IPS DF 6.9 (cell line): ENCODE measurements at places on chromosomes 5 and 9.

GRCh38 chr5:1235379-1235778, 10.2 kb downstream of the SLC6A18 start:
- H3K4me3 ChIP-seq: no peak overlapping the region
- H3K36me3 ChIP-seq: peaks cover 2% of the 10 kb centered on the region; the same call in 1 of the 2 replicates
- H3K27me3 ChIP-seq: no peaks in the 10 kb centered on the region
- DNase-seq: no peak
- no peaks in the 10 kb centered on the region; the same call in 1 of the 2 replicates for H3K4me1 ChIP-seq
- no peak overlapping the region for H3K27ac ChIP-seq

- H3K27me3 ChIP-seq: peaks cover 1% of the 10 kb centered on the region; the same call in 1 of the 2 replicates
- H3K4me3 ChIP-seq: no peak overlapping the region
- no peak overlapping the region for H3K27ac ChIP-seq
- no peak for DNase-seq
- no peaks in the 10 kb centered on the region for H3K36me3 ChIP-seq
These were observed 38.0 kb upstream of the CCDC152 start for GRCh38 chr5:42718591-42718990.

- H3K27me3 ChIP-seq: no peaks in the 10 kb centered on the region
- no peak overlapping the region for H3K27ac ChIP-seq
- no peak overlapping the region for H3K4me3 ChIP-seq
- DNase-seq: no peak
- peaks cover 6% of the 10 kb centered on the region for H3K4me1 ChIP-seq
- peaks cover 26% of the 10 kb centered on the region for H3K36me3 ChIP-seq
These were observed 4.0 kb downstream of the LTC4S start for GRCh38 chr5:179797741-179798140.

DNA sequence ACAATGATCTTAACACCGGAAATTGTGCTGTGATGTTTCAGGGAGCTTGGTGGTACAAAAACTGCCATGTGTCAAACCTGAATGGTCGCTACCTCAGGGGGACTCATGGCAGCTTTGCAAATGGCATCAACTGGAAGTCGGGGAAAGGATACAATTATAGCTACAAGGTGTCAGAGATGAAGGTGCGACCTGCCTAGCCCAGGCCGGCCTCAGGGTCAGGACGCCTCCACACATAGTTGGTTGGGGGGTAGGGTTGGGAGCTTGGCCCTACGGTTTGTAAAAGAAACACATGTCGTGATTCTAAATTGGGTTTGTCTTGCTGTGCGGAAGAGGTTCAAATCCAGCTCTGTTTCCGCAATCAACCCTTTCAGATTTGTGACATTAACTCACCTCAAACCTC, 6.6 kb downstream of the FCN2 start:
- DNase-seq: no peak
- no peaks in the 10 kb centered on the region; the same call in 1 of the 2 replicates for H3K36me3 ChIP-seq
- H3K4me3 ChIP-seq: no peak overlapping the region

GRCh38 chr9:136160381-136160841, 41.7 kb upstream of the TMEM250 start:
- no peaks in the 10 kb centered on the region for H3K27me3 ChIP-seq
- H3K36me3 ChIP-seq: no peaks in the 10 kb centered on the region
- no peak overlapping the region for H3K4me3 ChIP-seq
- DNase-seq: no peak
- H3K4me1 ChIP-seq: no peaks in the 10 kb centered on the region

GRCh38 chr9:89442981-89443814, 54.7 kb downstream of the SEMA4D start:
- H3K36me3 ChIP-seq: no peaks in the 10 kb centered on the region; the same call in 1 of the 2 replicates
- DNase-seq: no peak
- H3K4me3 ChIP-seq: no peak overlapping the region
- H3K4me1 ChIP-seq: peaks cover 20% of the 10 kb centered on the region
- no peaks in the 10 kb centered on the region for H3K27me3 ChIP-seq

GRCh38 chr9:133855371-133855770, 117.2 kb upstream of the SARDH start:
- H3K27me3 ChIP-seq: no peaks in the 10 kb centered on the region
- no peaks in the 10 kb centered on the region for H3K36me3 ChIP-seq
- H3K4me3 ChIP-seq: no peak overlapping the region
- DNase-seq: no peak
- H3K4me1 ChIP-seq: 0 out of 2 replicates have a peak, but pooled peaks cover 2% of the 10 kb centered on the region

GRCh38 chr9:112571624-112572355, 85.2 kb downstream of the KIAA1958 start:
- 0 out of 2 replicates have a peak, but pooled peaks cover 3% of the 10 kb centered on the region for H3K36me3 ChIP-seq
- DNase-seq: no peak
- H3K4me1 ChIP-seq: no peaks in the 10 kb centered on the region
- H3K4me3 ChIP-seq: no peak overlapping the region

- H3K27me3 ChIP-seq: peaks cover 2% of the 10 kb centered on the region; the same call in 1 of the 2 replicates
- no peak overlapping the region for H3K27ac ChIP-seq
- H3K4me1 ChIP-seq: peaks cover 1% of the 10 kb centered on the region; the same call in 1 of the 2 replicates
- no peaks in the 10 kb centered on the region for H3K36me3 ChIP-seq
- H3K4me3 ChIP-seq: no peak overlapping the region
These were observed 37.8 kb downstream of the EBF1 start for GRCh38 chr5:159061834-159062474.

DNA sequence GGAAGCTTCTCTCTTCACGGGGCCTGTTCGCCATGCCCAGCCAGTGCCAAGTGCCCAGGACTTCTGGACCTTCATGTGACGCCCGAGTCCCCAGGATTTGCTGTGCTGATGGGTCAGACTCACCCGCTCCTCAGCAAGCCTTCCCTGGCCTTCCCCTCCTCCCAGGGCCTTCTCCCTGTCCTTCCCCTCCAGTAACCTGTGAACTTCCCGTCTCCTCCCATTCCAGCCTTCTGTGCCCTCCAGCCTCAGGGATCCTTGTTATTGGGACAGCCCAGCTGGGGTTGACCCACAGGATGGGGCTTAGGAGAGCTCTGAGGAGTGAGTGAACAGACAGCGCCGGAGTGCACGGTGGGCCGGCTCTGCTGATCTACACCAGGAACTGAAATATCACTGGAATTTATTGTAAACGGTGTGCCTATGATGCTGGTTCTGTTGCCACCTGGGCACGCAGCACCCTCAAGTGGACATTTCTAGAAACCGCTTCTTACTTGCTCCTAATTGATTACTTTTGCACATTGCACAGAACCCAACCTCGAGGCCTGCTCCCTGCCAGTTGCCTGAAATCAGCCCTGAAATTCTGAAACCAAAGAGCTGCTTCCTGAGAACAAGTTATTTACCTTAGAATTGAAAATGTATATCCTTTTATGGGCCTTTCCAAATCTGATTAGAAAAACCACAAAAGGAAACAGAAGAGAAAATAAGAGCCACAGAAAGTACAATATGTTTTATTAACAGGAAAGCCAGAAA, 1.5 kb downstream of the SPAAR start:
- DNase-seq: no peak
- H3K27me3 ChIP-seq: no peaks in the 10 kb centered on the region
- no peaks in the 10 kb centered on the region for H3K36me3 ChIP-seq
- no peak overlapping the region for H3K27ac ChIP-seq
- peaks cover 13% of the 10 kb centered on the region for H3K4me1 ChIP-seq
- H3K4me3 ChIP-seq: no peak overlapping the region

DNA sequence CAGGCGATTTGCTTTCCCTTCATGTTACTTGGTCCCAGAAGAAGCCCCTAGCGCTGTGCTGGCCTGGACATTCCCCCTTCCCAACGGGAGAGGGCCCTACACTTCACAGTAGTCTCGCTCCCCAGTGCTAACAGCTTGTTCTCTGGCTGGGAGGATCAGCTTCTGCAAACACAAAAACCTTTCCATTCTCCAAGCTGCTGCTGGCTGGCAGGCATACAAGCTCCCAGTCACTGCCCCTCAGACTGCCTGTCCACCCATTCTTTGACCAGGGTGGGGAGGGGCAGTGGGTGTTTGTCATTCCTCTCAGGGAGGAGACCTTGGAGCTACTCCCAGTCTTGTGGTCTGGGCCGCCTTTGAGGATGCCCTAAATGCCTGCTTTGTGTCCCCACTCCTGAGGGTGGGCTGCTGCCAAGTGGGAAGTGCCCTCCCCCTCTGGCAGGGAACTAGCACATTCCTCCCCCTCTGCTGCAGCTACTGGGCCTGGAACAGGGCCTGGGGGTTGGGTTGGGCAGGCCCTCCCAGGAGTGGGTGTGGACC, 20.8 kb downstream of the ENHO start:
- no peak overlapping the region for H3K27ac ChIP-seq
- H3K36me3 ChIP-seq: no peaks in the 10 kb centered on the region
- H3K27me3 ChIP-seq: no peaks in the 10 kb centered on the region
- DNase-seq: no peak

GRCh38 chr9:116543731-116544400, 143.2 kb upstream of the TRIM32 start:
- no peak for DNase-seq
- H3K4me1 ChIP-seq: 0 out of 2 replicates have a peak, but pooled peaks cover 2% of the 10 kb centered on the region
- H3K4me3 ChIP-seq: no peak overlapping the region
- H3K36me3 ChIP-seq: no peaks in the 10 kb centered on the region

GRCh38 chr5:168892618-168893186, 313.5 kb upstream of the PANK3 start:
- no peak for DNase-seq
- H3K4me3 ChIP-seq: no peak overlapping the region
- no peaks in the 10 kb centered on the region for H3K4me1 ChIP-seq
- no peaks in the 10 kb centered on the region for H3K36me3 ChIP-seq
- no peak overlapping the region for H3K27ac ChIP-seq

DNA sequence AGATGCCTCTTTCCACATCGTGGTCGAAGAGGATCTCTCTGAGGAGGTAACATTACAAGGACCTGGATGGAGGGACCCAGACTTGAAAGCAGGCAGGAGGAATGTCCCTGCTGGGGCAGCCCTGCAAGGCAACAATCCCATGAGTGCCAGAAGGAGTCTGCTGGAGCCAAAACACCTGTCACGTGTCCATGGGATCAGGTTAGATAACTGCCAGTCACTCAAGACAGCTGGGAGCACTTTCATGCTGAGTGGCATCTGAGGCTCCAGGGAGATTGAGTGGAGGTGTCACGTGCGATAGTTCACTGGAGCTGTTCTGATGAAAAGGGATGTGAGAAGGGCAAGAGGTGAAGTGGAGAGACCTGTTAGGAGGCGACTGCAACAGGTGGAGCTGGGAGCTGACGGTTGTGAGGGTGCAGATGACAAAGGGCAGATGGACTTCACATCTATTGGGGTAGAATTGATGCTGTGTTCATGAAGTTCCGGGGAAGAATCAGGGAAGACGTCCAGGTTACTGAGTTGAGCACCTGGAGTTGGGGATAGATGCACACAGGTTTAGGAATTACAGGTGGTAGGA, 68.4 kb downstream of the ICE1 start:
- no peak overlapping the region for H3K27ac ChIP-seq
- no peaks in the 10 kb centered on the region for H3K36me3 ChIP-seq
- no peaks in the 10 kb centered on the region for H3K27me3 ChIP-seq
- DNase-seq: no peak

GRCh38 chr5:1439388-1440097, 5.7 kb downstream of the SLC6A3 start:
- H3K27ac ChIP-seq: no peak overlapping the region
- no peaks in the 10 kb centered on the region for H3K36me3 ChIP-seq
- DNase-seq: no peak
- no peak overlapping the region for H3K4me3 ChIP-seq
- H3K27me3 ChIP-seq: peaks cover 18% of the 10 kb centered on the region

GRCh38 chr9:38523121-38523520, 97.3 kb downstream of the ANKRD18A start:
- no peak overlapping the region for H3K4me3 ChIP-seq
- H3K36me3 ChIP-seq: no peaks in the 10 kb centered on the region
- DNase-seq: no peak
- no peaks in the 10 kb centered on the region; the same call in 1 of the 2 replicates for H3K4me1 ChIP-seq

- H3K27me3 ChIP-seq: no peaks in the 10 kb centered on the region; the same call in 1 of the 2 replicates
- H3K4me3 ChIP-seq: no peak overlapping the region
- no peaks in the 10 kb centered on the region for H3K4me1 ChIP-seq
- no peaks in the 10 kb centered on the region for H3K36me3 ChIP-seq
- DNase-seq: no peak
These were observed 14.4 kb upstream of the CDC20B start for GRCh38 chr5:55187370-55187769.

DNA sequence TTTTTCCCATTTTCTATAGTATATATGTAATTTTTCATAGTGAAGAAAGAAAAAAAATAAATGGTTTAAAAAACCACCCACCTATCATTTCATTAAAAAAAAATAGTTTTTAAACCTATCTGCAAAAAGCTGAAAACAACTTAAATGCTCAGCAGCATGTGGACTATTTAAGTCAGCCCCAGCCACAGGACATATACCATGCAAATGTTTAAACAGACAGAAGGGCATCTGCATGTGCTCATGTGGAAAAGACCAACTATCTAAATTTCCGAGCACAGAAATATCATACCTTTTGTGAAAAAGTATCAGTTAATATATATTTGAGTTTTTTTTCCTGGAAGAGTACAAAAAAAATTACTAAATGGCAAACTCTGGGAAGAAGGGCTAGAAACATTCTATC, 143.4 kb downstream of the EPB41L4A start:
- H3K4me1 ChIP-seq: no peaks in the 10 kb centered on the region
- no peak overlapping the region for H3K27ac ChIP-seq
- no peak for DNase-seq

DNA sequence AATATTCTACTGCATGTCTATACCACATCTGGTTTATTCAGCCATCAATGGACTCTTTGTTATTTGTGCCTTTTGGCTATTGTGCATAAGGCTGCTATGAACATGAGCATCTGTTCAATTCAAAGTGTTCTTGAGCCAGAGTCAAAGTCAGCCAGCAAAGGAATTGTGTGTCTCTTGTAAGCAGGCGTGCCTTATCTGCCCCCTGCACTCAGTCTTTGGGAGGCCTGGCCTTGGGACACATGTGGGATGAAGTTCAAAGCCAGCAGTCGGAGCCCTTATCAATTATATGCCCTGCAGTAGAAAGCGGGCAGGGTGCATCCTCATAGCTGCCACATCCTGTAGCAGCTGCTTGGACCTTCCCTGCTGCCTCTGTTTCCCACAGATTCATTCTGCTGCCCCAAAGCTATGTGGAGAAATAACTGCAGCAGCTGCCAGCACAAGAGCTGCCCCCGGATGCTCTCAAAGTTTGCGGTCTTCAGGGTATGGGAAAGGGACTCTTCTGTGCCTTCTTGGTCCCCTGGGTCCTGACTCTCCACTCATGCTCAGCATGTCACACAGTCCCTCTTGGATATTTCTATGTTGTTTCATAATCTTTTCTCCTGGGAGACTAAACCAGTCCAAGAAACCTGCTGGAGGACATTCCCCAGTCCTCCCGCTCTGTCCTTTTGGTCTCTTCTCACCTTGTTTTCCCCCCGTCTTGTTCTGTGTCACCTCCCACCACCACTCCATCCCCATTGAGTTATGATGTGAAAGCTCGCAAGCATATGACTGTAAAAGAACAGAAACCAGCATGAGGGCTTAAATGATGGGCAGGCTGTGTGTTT, 35.9 kb downstream of the STOM start:
- no peak overlapping the region for H3K27ac ChIP-seq
- no peaks in the 10 kb centered on the region for H3K4me1 ChIP-seq
- H3K27me3 ChIP-seq: no peaks in the 10 kb centered on the region

GRCh38 chr5:76041863-76042262, 41.3 kb upstream of the SV2C start:
- H3K27me3 ChIP-seq: no peaks in the 10 kb centered on the region
- H3K36me3 ChIP-seq: no peaks in the 10 kb centered on the region
- DNase-seq: peak; percentile 9
- no peak overlapping the region for H3K27ac ChIP-seq
- no peak overlapping the region for H3K4me3 ChIP-seq

GRCh38 chr9:69743930-69744329, 15.9 kb downstream of the PTAR1 start:
- no peaks in the 10 kb centered on the region; the same call in 1 of the 2 replicates for H3K36me3 ChIP-seq
- DNase-seq: no peak
- no peak overlapping the region for H3K4me3 ChIP-seq
- H3K27me3 ChIP-seq: no peaks in the 10 kb centered on the region
- no peak overlapping the region for H3K27ac ChIP-seq
- no peaks in the 10 kb centered on the region; the same call in 1 of the 2 replicates for H3K4me1 ChIP-seq
